Left lung (tissue), 14 donors: ENCODE measurements at places on chromosomes 3 and 15.

- DNase-seq = no peak
- no peaks in the 10 kb centered on the region for H3K36me3 ChIP-seq
- H3K4me3 ChIP-seq = no peak overlapping the region
Observed at GRCh38 chr15:46278486-46279090, 643.8 kb downstream of the SQOR start.

DNA sequence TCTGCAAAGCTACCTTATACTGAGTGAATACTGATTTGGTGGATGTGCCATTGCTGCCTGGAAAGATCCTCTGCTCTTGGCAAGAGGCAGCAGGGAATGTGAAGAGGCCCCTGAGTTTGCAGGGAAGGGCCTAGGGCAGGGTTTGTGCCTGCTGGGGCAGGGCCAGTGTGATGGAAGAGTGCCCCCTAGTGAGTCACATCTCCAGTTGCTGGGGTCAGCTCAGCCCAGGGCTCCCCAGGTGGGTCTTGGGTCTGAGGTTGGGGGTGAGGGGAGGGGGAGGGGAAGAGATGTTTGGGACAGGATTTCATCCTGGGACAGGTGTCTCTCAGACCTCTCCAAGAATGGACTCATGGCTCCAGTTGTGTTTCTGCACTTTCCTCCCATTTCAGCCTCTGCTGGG is 4.1 kb upstream of the AMOTL2 start:
- peaks cover 12% of the 10 kb centered on the region for H3K4me1 ChIP-seq
- no peaks in the 10 kb centered on the region for H3K27me3 ChIP-seq
- peak; percentile 69 for DNase-seq
- H3K4me3 ChIP-seq = no peak overlapping the region
- H3K27ac ChIP-seq = peak overlapping the region; percentile 16

DNA sequence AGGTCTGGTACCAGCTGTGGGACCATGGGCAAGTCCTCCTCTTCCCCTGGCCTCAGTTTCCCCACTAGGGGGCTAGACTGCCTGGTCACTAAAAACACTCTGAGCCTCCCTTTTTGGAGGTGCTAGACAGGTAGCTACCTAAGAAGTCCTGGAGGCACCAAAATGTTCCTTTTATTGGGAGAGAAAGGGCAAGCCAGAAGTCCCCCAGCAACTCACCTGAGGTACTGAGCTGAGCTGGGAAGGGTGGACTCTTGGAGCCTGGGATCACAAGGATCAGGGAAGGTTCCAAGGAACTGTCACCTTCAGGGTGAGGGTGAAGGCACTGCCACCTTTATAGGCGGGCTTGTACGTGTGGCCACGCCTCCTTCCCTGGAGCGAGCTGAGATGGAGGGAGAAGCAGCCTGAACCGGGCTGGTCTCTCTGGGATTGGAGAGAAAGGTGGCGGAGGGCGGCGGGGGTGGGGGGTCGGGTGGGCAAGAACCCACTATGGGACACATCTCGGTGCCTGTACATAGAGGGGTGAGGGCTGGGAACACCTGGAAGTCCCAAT is at the start of gene CYP1A1:
CYP1A1 (minus strand) TSS at position 304 of the 550 bp plus-strand sequence. CDS start 2,431 bp downstream, outside the sequence.
- peaks cover 18% of the 10 kb centered on the region for H3K4me1 ChIP-seq
- H3K4me3 ChIP-seq = peak within 1 kb of the TSS; percentile 58
- DNase-seq = no peak
- H3K27me3 ChIP-seq = peaks cover 15% of the 10 kb centered on the region

- no peak for DNase-seq
- H3K4me3 ChIP-seq = no peak overlapping the region
- no peaks in the 10 kb centered on the region for H3K36me3 ChIP-seq
- no peaks in the 10 kb centered on the region for H3K4me1 ChIP-seq
- H3K27me3 ChIP-seq = no peaks in the 10 kb centered on the region
- H3K27ac ChIP-seq = no peak overlapping the region
Observed at GRCh38 chr3:114205541-114205940, 26.7 kb upstream of the DRD3 start.

DNA sequence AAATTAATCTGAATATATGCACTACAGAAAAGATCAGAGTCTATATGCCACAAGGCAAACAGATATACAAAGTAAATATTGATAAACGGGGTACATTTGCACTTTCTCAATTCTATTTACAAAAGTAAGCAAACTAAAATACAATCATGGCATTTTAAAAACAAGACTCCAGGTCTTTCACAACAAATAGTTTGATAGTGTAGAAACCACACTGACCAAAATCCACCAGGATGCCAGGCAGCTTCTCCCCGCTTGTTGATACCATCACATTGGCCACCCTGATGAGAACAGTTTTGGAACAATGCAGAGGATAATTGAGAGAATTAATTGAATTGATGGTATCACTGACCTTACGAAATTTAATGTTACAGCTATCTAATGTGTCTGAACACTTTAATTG is 190.6 kb upstream of the TMCO5A start:
- DNase-seq = no peak
- no peaks in the 10 kb centered on the region for H3K36me3 ChIP-seq
- H3K27ac ChIP-seq = no peak overlapping the region
- H3K4me3 ChIP-seq = no peak overlapping the region

GRCh38 chr3:188701485-188701969 is 470.2 kb upstream of the TPRG1 start:
- no peak overlapping the region for H3K27ac ChIP-seq
- no peaks in the 10 kb centered on the region for H3K27me3 ChIP-seq
- no peak for DNase-seq
- H3K36me3 ChIP-seq = no peaks in the 10 kb centered on the region
- peaks cover 30% of the 10 kb centered on the region for H3K4me1 ChIP-seq
- H3K4me3 ChIP-seq = no peak overlapping the region
